ENCODE measurements at places on chromosomes 3 and 15.

GRCh38 chr3:23442598-23443383, 239.7 kb downstream of the UBE2E2 start:
- DNase-seq, result no peak

DNA sequence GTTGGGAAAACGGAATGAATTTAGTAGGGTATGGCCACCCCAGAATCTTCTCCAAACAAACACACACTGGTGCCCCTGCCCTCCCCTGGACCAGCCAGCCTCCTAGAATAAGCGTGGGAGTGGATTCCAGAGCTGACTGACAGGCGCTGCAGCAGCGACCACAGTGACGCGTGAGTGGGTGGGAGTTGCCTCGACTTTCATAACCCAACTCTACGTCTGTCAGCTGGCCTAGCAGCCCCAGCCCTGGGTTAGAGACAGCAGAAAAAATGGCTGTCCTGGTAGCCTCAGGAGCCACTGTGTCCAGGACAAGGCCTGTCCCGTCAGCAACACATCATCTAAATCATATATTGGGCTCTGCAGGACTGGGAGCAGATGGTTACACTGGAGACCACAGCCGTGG, 10.0 kb downstream of the PLA2G4B start:
- no peak for DNase-seq

GRCh38 chr15:85422607-85423006, 42.2 kb downstream of the AKAP13 start:
- DNase-seq, result no peak

DNA sequence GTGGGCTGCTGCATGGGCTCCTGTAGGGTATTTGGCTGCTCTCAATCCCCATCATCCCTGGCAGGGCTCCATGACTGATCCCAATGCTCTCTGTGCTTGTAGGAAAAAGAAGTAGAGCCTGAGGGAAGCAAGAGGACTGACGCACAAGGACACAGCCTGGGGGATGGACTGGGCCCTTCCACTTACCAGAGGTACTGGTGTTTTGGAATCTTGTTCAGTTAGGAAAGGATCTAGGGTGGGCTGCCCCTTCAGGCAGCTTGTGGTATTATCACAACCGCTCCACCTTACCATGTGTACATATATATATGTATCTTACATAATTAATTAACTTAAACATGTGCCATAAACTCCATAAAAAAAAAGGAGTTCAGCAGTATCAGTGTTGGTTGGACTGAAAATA, 1.3 kb downstream of the SLC28A2 start:
- no peak for DNase-seq

DNA sequence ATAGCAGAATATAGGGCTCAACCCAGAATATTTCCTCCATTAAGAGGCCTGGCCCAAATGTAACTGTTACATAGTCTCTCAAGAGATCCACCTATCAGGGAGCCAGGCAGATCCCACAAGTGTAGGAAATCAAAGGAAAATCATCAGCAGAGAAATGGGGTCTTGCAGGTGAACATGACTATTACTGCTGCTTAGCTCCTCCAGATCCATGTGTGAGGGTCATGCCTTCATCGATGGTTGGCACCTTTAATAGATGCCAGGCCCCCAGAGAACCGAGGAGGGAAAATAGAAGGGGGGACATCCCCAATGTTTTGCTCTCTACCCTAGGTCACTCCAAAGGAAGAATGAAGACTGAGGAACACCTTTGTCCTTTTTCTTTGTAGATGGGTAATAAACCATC, 1029.9 kb upstream of the CADM2 start:
- DNase-seq, result no peak

GRCh38 chr3:2771193-2771592, 339.0 kb downstream of the IL5RA start:
- no peak for DNase-seq

DNA sequence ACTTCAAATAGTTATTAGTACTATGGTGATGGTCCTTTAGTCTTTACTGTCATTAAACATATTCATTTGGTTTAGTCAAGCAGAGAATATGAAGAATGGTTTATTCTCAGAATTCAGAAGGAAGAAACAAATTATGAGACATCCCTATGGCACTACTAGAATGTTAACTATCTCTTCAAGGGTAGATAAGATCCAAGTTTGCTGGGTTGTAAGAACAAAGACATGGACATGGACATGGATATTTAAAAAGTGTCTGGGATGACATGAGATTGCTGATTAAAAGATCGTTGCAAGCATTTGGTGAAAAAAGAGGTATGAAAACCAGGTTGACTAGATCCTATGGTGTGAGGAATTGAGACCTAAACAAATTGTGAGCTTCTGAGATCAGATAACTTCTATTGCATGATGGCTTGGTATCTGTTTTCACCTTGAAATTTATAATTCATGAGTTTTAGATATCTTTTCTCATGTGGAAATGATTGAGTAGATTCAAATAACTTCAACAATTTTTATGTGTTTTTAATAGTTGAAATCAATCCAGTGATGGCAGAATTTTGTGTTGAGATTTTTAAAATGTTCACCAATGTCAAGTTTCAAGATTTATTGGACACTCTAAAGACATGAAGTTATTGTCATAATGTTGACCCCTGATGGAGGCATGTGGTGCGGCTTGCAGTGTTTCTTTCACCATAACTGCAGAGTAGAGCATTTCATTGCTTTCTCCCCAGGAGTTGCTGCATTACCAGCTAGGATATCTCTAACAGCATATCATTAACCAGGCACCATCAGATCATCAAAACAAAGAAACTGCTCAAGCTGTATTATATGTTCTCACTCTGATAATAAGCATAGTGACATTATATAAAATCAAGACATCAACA, 72.6 kb downstream of the NAALADL2 start:
- DNase-seq, result no peak

- no peak for DNase-seq
These were observed 10.3 kb downstream of the ANKRD63 start for GRCh38 chr15:40272485-40273056.

Data from stimulated activated CD8-positive, alpha-beta memory T cell treated with anti-CD3 and anti-CD28 coated beads, Interleukin-4, amount 100 ng/mL, for 4 hours (primary cell).